Breast epithelium (tissue), 4 donors: ENCODE measurements at places on chromosomes 6 and 20.
A peak's percentile ranks its signal among the peaks of the same experiment; 100 is the strongest.

- DNase-seq: no peak
- no peak overlapping the region for H3K27ac ChIP-seq
These were observed 868 bp downstream of the MC3R start for GRCh38 chr20:56249244-56249955.

DNA sequence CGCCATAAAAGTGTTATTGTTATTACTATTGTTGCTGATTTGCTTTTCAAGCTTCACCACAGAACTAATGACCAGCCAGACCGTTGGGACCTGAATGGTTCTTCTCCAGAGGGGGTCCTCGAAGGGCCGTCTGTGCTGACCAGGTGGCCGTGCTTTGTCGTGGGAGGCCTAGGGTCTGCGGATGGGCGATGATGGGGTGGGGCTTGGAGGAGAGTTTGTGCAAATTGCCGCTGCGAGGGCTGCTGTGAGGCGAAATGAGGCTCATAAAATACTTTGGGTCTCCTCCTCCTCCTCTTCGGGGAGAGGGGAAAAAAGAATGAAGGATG, 6.0 kb upstream of the ZBTB22 start:
- H3K27me3 ChIP-seq: no peaks in the 10 kb centered on the region
- no peaks in the 10 kb centered on the region for H3K36me3 ChIP-seq
- H3K27ac ChIP-seq: peak overlapping the region; percentile 92

GRCh38 chr6:108715832-108716231, 132.4 kb upstream of the ARMC2 start:
- H3K27me3 ChIP-seq: no peaks in the 10 kb centered on the region
- H3K4me1 ChIP-seq: no peaks in the 10 kb centered on the region
- H3K36me3 ChIP-seq: no peaks in the 10 kb centered on the region
- H3K27ac ChIP-seq: no peak overlapping the region
- no peak for DNase-seq

DNA sequence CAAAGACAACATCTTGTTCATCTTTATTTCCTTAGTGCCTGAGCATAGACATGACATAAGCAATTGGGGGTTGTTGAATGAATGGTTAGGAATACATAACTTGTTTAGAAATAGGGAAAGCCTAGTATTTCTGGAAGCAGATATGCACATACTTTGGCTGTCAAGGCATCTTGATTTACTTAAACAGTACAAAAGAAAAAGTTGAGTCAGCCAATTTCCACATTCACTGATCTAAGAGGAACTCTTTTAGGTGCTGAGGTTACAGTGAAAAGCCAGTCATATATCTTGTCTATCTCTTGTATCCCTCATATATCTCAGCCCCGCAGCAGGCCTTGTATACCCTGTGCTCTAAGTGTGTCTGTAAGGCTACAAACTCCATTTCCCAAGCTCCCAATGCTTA, 11.6 kb downstream of the ZKSCAN4 start:
- H3K4me3 ChIP-seq: no peak overlapping the region
- H3K36me3 ChIP-seq: no peaks in the 10 kb centered on the region
- H3K27me3 ChIP-seq: no peaks in the 10 kb centered on the region
- DNase-seq: no peak

DNA sequence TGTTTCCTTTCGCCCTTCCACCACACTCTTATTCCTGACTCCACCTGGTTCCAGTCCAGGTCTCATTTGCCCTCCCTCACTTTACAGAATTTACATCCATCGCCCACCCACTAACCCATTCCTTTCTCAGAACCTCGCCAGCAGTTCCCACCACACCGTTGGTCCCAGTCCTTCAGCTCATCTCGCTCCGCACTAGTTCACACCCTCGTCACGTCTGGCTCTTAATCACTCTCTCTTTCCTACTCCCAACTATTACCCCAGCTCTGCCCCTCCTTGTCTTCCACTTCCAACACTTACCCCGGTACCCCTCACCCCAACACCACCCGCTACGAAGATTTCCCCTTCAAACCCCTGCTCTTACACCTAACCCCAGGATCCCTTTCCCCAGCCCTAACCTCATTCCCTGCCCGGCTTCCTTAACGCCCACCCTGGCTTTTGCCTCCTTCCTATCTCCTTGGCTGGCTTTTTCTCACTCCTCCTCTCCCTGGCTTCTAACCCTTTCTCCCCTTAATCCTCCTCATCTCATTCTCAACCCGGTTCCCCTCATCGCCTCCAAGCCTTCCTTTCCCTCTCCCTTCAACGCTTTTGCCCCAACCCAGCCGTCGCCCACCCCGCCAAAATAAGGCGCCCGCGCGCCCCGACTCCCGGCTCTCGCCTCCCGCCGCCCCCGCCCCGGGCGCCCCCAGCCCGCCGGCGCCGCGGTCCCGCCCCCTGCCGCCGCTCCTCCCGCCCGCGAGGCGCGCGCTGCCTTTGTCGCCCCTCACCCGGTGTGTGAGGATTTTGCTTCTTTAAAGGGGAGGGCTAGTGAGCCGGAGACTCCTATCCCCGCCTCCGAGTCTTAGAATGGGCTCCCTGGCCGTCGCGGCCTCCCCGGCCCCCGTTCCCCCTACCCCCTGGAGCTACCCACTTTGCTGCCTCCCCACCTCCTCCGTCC, 542 bp downstream of the USP49 start:
- peak overlapping the region; percentile 83 for H3K27ac ChIP-seq
- no peaks in the 10 kb centered on the region for H3K4me1 ChIP-seq
- no peaks in the 10 kb centered on the region for H3K27me3 ChIP-seq
- H3K36me3 ChIP-seq: no peaks in the 10 kb centered on the region
- H3K4me3 ChIP-seq: peak overlapping the region; percentile 78
- DNase-seq: no peak

DNA sequence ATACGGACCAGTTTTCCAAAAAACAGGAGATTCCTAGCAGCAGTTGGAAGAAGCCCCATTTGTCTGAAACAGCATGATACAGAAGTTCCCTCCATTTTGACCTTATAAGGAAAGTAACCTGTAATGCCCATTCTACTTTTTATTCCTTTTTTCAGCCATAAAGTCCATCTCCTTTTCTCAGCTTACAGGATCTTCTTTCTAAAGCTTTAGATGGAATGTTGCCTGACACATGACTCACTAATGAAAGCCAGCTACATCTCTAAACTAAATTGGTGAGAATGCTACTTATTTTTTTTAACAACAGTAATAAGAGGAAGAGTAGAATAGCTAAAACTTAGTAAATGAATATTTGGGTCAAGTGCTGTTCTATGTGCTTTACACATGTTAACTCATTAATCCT, 234.1 kb downstream of the CDH26 start:
- no peak overlapping the region for H3K4me3 ChIP-seq
- no peaks in the 10 kb centered on the region for H3K36me3 ChIP-seq

GRCh38 chr6:111899531-111899930, 26.3 kb upstream of the FYN start:
- H3K4me1 ChIP-seq: no peaks in the 10 kb centered on the region
- no peak for DNase-seq
- H3K27ac ChIP-seq: no peak overlapping the region
- H3K4me3 ChIP-seq: no peak overlapping the region
- no peaks in the 10 kb centered on the region for H3K36me3 ChIP-seq

DNA sequence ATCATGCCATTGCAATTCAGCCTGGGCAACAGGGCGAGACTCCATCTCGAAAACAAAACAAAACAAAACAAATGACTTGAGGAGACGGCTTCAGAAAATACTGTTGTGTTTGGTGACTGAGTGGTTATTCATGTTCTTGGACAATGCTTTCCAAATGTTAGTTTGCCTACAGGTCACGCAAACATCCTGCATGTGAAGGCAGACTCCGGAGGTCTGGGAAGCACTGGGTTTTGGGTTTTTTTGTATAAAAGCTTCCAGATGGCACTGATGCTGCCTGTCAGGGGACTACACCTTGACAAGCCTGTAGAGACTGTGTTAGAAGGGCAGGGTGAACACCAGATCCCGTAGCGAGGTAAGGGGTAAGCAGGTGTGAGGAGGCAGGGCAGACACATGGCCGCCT, 81.7 kb downstream of the THBS2 start:
- no peaks in the 10 kb centered on the region for H3K36me3 ChIP-seq
- no peaks in the 10 kb centered on the region for H3K4me1 ChIP-seq
- H3K27me3 ChIP-seq: no peaks in the 10 kb centered on the region
- H3K4me3 ChIP-seq: no peak overlapping the region
- H3K27ac ChIP-seq: no peak overlapping the region

GRCh38 chr20:57329608-57330221, at the start of gene SPO11:
TSS of gene SPO11 (plus strand) at chr20:57329803. CDS start at chr20:57329868, 65 bp downstream.
- no peak within 1 kb of the TSS for H3K27ac ChIP-seq
- no peak within 1 kb of the TSS for H3K4me3 ChIP-seq
- DNase-seq: no peak
- no peaks in the 10 kb centered on the region for H3K27me3 ChIP-seq

- H3K27me3 ChIP-seq: no peaks in the 10 kb centered on the region
- no peak overlapping the region for H3K4me3 ChIP-seq
- no peaks in the 10 kb centered on the region for H3K36me3 ChIP-seq
- no peak for DNase-seq
These were observed 36.4 kb upstream of the SOX4 start for GRCh38 chr6:21556968-21557721.

DNA sequence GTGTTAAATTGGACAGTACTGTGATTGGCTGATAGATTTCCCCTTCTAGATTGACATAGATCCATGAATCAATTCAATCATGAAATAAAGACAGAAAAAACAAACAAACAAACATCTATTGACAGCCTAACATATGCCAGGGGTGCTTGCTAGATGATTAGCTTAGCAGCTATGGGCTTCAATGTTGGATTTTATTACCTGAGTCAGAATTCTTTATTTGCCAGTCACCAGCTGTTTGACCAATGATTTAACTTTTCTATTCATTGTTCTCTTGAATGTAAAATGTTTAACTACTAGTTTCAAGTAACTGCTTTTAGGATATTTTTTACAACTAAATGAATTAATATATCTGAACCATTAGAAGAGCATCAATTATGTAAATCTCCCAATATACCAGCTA, 901.3 kb upstream of the CITED2 start:
- no peaks in the 10 kb centered on the region for H3K27me3 ChIP-seq
- no peak overlapping the region for H3K4me3 ChIP-seq
- no peak overlapping the region for H3K27ac ChIP-seq
- H3K36me3 ChIP-seq: no peaks in the 10 kb centered on the region
- H3K4me1 ChIP-seq: no peaks in the 10 kb centered on the region

- DNase-seq: no peak
- H3K4me1 ChIP-seq: peaks cover 14% of the 10 kb centered on the region
- H3K27me3 ChIP-seq: no peaks in the 10 kb centered on the region
These were observed 61.5 kb upstream of the FNDC1 start for GRCh38 chr6:159107451-159108260.

DNA sequence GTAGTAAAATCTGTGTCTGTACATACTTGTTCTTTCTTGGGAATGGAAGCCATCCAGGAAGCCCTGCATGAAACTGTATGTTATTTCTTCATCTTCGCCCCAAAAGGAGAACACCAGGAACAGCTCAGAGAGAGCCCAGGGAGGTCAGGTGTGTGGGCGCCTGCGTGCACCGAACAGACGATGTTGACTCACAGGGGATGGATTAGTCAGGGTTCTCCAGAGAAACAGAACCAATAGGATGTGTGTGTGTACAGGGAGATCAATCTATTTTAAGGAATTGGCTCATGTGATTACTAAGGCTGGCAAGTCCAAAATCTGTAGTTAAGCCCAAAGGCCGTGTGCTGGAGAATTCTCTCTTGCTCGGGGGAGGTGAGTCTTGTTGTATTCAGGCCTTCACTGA, 45.7 kb downstream of the RNASET2 start:
- H3K27me3 ChIP-seq: no peaks in the 10 kb centered on the region
- no peak overlapping the region for H3K4me3 ChIP-seq
- no peaks in the 10 kb centered on the region for H3K36me3 ChIP-seq
- DNase-seq: no peak

DNA sequence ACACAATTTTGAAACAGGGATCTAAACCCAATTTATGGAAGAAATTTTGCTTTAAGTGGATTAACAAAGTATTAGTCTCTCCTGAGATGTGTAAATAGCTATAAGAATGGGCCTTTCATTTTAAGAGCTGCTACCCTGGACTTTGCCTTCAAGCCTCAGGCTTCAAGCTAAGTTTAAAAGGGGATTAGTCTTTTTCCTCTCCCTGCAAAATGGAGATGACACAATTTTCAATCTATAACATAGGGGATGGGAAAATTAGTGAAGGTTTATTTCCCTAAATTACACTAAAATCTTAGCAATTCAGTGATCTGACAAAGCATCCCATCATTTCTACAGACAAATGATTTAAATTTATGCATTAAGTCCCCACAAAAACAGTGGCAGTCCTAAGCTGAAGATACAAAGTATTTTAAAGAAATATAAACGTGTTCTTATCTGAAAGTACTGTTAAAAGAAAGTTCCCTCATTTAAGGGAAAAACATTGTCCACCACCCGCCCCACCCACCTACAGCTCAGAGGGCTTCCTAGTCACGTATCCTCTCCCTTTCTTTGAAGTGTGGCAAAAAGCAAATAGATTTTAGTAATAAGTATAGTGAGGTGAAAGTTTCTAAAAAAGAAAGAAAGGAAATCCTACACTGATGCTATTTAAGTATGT, 14.5 kb downstream of the ARHGAP18 start:
- no peaks in the 10 kb centered on the region for H3K27me3 ChIP-seq
- H3K27ac ChIP-seq: no peak overlapping the region
- DNase-seq: no peak
- H3K4me1 ChIP-seq: no peaks in the 10 kb centered on the region
- no peak overlapping the region for H3K4me3 ChIP-seq

DNA sequence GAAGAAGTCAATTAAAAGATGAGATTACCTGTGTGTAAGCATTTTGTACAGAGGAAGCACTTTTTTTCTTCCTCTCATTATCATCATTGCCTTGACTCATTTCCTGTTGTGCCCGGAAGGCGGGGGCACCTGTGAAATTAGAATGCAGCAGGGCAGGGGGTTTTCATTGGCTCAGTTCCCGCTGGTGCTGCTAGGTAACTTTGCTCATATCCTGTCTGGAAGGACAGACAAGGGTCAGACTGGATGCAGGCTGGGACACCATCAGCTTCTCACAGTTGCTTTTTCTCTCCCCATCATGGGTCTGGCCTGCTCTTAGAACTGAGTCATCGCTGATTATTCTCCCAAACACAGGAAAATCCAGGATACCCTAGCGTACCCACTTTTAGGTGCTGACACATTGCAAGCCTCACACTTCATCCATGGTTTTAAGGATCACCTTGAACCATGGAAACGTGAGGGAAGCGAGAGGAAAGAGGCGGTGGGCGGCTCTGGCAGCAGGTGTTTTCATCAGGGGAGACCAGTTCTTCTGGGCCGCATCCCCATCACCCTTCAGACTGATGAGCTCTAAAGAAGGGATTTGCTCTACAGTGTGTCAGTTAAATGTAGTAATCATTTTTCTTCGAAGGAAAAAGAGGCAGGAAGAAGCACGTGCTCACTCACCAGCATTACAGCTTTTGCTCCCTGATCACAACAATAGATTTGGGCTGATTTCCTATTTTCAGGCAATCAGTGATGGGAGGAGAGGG, 195.7 kb upstream of the SASH1 start:
- H3K4me3 ChIP-seq: no peak overlapping the region
- no peaks in the 10 kb centered on the region for H3K27me3 ChIP-seq
- DNase-seq: no peak
- H3K4me1 ChIP-seq: no peaks in the 10 kb centered on the region
- no peaks in the 10 kb centered on the region for H3K36me3 ChIP-seq

DNA sequence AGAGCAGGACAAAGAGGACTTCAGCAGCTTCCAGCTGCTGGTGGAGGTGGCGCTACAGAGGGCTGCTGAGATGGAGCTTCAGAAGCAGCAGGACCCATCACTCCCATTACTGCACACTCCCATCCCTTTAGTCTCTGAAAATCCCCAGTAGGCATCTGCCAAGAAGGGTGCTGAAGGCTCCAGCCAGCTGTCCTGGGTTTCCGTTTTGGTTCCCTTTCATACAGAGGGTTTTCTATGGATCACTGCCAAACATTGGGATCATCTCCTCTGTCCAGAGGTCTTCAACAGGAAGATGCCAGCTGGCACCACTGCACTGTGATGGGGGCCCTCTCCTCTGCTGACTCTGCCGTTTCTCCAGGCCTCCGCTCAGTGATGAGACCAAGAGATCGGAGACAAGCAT, 14.3 kb upstream of the RAB5IF start:
- no peaks in the 10 kb centered on the region for H3K27me3 ChIP-seq
- no peak overlapping the region for H3K27ac ChIP-seq
- no peak overlapping the region for H3K4me3 ChIP-seq
- no peak for DNase-seq
- H3K36me3 ChIP-seq: no peaks in the 10 kb centered on the region
- H3K4me1 ChIP-seq: no peaks in the 10 kb centered on the region
